ENCODE measurements at places on chromosomes 5 and 9.

- no peak for DNase-seq
Observed at GRCh38 chr9:88766778-88767503, 224.3 kb upstream of the S1PR3 start.

- DNase-seq, result no peak
Observed at GRCh38 chr9:130661451-130662098, 2.8 kb upstream of the PRDM12 start.

DNA sequence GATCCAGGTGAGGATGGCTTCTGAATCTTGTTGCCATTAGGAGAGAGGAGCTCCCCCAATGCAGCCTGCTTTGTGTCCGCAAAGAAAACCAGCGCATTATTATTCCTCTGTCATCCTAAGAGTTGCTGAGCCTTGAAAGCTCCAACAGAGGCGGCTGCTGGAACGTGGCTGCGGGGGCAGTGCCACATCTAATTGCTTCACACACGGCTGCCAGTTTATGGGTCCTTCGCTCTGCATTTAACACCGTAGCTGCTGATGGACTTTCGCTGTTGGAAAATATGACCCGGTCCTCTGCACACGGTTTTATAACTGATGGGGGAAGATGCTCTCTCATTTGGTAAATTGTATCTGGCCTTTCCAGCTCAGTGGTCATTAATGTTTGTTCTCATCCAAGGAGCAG, 38.0 kb downstream of the ZNF622 start:
- DNase-seq, result no peak

DNA sequence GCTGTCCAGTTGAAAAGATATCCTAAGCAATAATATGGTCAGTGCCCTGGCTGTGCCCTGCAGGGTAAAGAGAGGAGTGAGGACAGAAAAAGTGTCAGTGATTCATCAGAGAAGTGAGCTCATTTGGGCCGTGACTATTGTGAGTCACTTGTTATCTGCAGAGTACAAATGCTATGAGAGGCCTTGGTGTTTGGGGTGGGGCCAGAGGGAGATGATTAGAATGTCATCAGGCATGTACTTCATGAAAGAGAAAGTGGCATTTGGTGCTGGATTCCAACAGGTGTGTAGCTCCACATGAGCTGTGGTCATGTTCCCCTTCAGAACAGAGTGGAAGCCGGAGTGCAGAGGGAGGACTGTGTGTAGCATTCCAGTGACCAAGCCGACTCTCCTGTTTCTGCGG, 174.1 kb downstream of the KDM4C start:
- DNase-seq, result peak; percentile 40

DNA sequence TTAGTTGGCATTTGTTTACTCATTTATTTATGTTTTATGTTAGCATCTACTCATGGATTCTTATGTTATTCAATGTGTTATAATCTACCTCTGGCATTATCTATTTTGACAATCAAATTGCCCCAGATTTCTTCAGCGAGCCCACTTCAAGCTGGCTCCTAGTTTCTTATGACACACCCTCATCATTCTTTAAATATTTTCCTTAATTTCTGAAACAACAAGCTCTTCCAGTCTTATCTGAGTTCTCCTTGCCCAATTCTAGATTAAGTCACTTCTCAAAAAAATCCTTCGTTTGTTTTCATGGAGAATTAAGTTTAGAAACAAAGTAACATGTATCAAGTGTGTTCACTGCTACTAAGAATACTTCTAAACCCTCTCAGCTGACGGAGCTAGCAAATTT, 229.8 kb downstream of the SEMA5A start:
- no peak for DNase-seq

DNA sequence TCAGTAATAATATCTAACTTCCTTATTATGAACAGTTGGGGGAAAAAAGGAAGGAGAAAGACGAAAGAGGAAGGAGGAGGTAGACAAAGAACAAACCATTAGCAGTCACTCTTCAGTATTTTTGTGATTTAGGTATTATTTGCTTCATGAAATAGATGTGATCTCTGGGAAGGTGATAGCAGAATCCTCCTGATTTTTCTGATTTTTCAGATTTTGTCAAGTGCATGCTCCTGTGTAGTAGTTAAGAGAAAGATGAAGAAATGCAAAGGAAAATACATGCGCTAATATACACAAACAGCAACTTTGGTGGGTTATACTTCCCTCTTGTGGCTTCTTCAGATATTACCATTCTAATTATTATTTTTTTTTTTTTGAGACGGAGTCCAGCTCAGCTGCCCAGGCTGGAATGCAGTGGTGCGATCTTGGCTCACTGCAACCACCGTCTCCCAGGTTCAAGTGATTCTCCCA, 31.6 kb downstream of the LMNB1 start:
- no peak for DNase-seq

GRCh38 chr9:92534204-92534603, 1.6 kb downstream of the ECM2 start:
- DNase-seq, result no peak

- no peak for DNase-seq
Observed at GRCh38 chr5:87775228-87775627, 362.5 kb upstream of the CCNH start.

- DNase-seq, result no peak
Observed at GRCh38 chr5:31317665-31318064, 124.2 kb downstream of the CDH6 start.

DNA sequence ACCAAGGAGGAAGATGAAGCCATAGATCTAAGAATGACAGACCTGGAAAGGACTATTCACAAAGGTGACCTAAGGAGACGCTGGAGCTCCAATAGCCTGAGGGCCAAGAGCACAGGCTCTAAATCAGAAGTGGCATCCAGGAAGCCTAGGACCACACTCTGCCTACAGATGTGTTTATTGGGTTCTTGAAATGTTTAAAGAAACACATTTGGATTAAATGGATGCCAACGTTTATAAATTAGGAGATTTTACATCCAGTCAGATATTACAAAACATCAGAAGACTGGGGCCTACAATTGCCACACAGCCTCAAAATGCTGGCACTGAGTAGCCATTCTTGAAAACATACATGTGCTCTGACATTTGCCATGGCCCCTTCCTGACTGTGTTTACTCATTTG, 80.9 kb downstream of the HMHB1 start:
- no peak for DNase-seq

GRCh38 chr5:136985785-136986475, 513.2 kb downstream of the SPOCK1 start:
- DNase-seq, result no peak

- no peak for DNase-seq
Observed at GRCh38 chr5:141906972-141907371, 16.7 kb upstream of the DELE1 start.

DNA sequence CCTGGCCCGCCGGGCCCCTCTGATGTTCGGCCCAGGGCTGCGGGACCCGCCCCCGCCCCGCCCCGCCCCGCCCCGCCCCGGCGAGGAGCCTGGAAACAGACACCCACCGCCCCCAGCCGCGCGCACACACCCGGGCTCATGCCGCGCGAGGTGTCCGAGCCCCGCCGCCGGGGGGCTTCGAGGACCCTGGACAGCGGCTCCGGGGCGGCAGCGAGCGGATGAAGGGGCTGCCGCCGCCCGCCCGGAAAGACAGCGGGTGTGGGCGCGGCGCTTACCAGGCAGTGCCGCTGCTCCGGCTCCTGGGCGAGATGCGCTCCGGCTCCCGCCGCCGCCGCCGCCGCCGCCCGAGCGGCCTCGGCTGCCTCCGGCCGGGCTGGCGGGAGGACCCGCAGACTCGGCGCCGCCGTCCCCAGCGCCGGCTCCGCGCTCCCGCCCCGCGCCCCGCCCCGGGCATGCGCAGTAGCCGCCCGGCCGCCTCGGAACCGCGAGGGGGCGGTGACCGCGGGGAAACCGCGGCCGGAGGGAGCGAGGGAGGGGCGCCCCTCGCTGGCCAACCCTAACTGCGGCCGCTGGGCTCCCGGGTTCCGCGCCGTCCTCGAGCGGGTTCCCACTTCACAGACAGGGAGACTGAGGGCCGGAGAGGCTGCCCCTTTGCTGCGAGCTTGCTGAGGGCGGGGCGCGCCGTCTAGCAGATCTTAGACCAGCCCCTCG, at the start of gene GPRIN1:
Gene GPRIN1 (minus strand): TSS at position 433 of the 711 bp plus-strand sequence. CDS start 10,322 bp downstream, outside the sequence.
- DNase-seq, result no peak

DNA sequence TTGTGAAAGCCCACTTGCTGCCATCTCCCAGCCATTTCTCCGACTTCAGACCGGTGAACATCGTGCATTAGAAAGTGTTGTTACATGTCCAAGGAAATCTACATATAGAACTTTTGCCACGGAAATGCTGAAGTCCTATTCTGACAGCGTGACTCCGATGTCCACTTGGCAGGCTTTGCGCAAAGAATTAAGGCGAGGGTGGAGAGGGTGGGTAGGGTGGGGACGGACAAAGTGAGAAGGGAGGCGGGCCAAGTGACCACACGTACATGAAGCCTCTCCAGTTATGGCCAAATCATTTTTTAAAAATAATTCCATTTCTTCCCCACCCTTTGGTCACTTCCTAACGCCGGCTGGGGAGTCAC, 460 bp upstream of the ACO1 start:
- no peak for DNase-seq

DNA sequence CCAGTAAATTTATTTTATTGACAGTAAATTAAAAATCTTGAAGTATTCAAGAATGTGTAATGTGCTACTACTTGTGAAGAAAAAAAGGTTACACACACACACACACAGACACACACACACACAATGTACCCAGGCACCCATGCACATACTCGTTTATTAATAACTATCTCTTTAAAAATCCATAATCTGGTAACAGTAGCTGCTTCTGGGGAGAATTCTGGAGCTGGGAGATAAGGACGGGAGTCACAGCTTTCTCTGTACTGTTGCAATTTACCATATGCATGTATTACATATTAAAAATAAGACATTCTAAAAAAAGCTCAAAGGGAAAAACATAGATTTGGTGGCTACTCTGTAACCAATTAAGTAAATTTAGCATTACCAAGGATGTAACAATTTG, 7.9 kb upstream of the C1QTNF2 start:
- no peak for DNase-seq

- DNase-seq, result no peak
Observed at GRCh38 chr9:107188376-107188775, 94.7 kb upstream of the RAD23B start.

DNA sequence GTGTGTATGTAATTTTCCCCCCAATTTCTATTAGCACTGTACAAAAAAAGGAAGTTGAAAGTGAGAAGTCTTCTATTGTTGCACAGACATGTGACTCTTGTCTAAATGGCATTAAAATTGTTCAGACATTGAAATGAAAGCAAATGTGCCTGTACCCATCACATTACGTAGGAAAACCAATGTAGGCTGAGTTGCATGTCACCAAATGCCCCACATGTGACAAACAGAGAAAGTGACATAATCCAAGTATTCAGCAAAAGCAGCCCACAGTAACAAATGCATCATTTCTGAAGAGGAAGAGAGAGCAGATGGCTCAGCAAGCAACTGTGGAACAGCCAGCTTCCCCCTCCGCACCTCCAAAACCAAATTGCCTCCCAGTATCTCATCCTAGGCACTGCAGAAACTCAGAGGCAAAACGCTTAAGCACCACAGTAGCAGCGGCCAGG, 161.5 kb upstream of the NR4A3 start:
- DNase-seq, result no peak

- DNase-seq, result no peak
Observed at GRCh38 chr5:164119806-164120447, 614.5 kb downstream of the MAT2B start.

DNA sequence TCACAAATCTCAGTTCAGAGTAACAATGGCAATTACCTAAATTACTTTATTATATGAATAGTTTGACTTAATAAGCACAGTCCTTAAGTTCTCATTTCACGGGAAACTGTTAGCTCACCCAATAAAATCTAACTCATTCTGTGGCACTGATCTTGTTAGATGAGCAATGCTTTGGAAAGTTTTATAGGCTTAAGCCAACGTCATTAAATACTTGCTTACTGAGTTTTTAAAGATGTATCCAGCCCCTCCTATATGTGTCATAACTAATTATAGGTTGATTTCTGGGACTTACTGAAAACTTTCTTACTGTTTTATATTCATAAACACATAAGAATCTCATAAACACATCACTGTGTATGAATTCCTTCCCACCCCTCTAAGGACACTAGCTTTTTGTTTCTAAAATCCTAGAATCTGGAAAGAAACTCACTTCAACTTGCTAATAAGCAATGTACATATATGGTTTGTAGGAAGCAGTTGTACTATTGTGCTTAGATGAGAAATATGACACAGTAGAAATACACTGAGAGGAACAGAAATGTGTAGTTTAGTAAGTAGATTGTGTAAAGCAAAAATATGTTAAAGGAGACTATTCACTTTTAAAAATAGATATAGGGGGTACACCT, 14.1 kb upstream of the MARCOL start:
- DNase-seq, result no peak

- DNase-seq, result no peak
Observed at GRCh38 chr9:97980918-97981845, 2.0 kb upstream of the ANP32B start.

DNA sequence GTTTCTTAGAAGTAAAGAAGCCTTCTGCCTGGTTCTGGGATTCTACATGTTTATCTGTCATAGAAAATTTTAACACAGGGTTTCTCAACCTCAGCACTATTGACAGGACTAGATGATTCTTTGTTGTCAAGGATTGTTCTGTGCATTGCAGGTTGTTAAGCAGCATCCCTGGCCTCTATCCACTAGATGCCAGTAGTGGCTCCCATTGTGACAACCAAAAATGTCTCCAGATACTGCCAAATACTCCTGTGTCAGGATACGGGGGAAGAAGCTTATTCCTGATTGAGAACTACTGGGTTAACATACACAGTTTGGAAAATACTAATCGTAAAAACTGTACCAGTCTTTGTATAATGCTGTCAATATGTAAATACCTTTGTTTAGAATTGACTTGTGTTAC, 167.1 kb downstream of the NIPBL start:
- DNase-seq, result no peak

DNA sequence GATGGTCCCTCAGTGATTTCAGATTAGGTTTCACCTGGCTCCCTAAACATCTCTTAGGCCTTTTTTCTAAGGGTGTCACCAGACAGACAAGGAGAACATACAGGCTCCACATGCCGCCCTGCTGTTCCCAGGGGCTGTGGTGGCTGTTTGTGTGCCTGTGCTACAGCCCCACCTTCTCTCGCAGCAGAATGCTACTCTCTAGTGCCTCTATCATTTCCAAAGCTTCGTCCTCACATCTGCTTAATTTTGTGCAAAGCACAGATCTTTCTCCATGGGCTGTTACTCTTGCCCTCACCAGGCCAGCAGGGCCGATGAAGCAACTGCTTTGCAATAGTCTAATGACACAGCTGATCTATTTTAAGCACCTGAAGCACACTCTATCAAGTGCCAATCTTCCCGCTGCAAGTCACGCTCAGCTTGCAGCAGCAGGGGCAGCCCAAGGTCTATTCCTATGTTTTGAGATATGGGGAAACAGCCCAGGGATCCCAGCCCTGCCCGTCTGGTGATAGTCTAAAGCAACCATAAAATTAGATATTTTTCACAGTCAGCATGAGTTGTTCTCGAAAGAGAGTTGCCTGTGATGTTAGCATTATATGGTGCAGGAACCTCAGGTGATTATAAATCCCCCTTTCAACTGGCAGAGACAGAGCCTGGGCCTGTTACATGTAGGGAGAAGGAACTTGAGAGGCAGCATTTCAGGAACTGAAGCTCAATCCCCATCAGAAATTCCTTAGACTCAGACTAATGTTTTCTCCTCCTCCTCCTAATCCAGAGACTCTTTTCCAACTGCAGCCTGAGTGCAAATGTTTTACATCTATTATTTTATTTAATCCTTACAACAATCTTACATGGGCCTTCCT, 12.7 kb downstream of the ABLIM3 start:
- DNase-seq, result no peak

- DNase-seq, result no peak
Observed at GRCh38 chr5:68838157-68838718, 255.6 kb upstream of the SLC30A5 start.

- DNase-seq, result no peak
Observed at GRCh38 chr5:25963251-25964008, 1075.0 kb downstream of the CDH9 start.

- no peak for DNase-seq
Observed at GRCh38 chr9:126443144-126443543, 116.5 kb downstream of the MVB12B start.

Measured in amniotic stem cell (primary cell).